ENCODE measurements at places on chromosomes 4 and X.

GRCh38 chr4:81146466-81146865, 68.6 kb downstream of the PRKG2 start:
- DNase-seq = no peak

DNA sequence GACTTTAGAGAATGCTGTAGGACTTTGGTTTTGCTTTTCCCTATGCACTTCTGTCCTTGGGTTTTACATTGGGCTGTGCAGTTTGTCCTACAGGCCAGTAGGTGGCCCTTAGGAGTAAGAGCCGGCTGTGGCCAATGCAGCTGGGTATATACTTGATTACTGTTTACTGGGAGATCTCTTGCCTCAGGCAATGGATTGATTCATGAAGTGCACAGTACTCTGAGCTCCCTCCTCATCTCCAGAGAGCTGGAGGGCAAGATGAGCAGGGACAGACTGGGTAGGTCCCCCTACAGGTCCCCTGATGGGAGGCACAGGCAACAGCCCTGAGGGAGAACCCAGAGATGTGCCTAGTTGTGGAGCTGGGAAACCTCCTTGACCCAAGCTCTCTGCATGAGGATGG, 103.8 kb upstream of the QRFPR start:
- DNase-seq = no peak

- DNase-seq = no peak
Measured at GRCh38 chr4:89001647-89002445, 55.1 kb downstream of the FAM13A start.

DNA sequence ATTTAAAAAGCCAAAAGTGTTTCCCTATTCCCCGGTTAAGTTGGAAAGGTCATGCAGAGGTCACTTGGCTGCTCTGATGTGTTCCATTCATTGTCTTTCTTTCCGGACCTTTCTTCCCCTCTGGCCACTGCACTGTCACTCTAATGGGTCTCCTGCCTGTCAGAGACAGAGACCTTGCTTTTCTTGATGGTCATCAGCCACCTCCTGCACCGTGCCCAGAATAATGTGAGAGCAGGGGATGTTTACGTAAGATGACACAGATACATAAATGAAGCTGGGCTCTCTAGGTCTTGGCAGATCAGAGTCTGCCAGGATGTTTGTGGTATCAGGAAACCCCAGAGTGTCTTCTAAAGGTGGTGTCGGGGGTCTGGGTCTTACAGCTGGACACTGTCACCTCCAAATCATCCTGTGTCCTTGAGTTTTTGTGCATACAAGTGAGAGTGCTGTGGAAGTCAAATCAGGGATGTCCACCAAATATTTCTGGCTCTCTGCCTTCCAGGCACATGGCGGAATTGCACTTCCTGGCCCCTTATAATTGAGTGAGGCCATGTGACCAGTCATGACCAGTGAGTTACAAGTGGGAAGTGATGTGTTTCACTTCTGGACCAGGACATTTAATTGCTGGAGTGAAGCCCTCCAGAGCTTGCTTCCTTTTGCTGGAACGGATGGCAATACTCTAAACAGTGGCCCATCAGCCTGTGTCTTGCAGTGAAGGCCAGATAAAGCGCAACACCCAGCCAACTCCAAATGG, 130.6 kb upstream of the ATP6AP2 start:
- DNase-seq = no peak

- no peak for DNase-seq
Measured at GRCh38 chr4:118775405-118775804, 60.5 kb downstream of the SEC24D start.

- no peak for DNase-seq
Measured at GRCh38 chr4:144575181-144575580, 70.8 kb upstream of the HHIP start.

GRCh38 chrX:18714910-18715309, 7.5 kb downstream of the PPEF1 start:
- no peak for DNase-seq

- no peak for DNase-seq
Measured at GRCh38 chr4:62528874-62529273, 1328.7 kb downstream of the ADGRL3 start.

DNA sequence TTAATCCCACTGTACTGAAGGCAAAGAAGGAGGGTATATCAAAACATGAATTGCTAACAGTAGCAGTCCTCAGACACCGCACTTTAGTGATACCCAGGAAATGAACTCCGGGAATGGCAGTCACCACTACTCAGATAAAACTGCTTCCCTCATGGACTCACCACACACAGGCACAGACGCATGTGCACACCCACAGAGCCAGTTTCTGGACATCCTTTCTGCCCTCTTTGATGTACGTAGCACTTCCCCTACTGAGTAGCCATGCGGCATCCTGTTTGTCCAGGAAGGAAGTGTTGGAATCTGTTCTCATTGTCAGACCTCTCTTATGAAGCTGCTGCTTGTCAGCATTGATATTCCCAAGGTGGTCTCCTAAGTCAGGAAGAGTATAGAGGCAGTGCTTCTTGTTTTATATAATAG, 95.7 kb downstream of the DCLK2 start:
- DNase-seq = no peak

DNA sequence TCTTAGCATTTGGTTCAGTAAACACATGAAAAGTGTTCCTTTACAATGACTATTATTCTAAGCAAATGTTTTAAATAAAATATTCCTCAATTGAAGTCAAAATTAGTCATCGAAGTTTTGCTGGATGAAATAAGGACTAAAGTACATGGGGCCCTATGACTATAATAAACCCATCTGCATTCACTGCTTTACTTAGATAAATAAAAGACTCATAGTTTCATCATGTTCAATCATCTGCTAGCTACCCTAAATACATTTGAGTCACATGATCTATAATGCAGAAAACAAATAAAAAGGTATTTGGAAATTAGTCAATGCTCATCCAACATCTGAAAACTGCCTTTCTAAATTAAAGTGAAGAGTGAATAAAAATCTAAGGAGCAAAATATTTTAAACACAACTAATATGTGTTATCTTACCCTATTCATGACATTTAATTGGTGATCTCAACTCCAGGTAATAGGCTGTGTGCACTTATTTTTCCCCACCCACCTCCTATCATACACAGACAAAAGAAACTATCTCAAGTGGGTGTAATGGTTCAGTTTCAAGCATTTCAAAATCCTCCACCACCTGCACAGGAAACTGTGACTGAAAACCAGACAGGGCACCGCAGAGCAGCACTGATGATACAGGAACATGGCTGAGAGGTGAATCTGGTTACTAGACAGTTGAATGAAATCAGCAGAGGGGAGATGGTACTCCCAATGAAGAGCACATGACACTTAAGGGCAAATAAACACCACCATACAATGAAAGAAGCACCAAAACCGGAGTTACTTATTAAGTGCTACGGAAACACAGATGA, 78.6 kb downstream of the CAMK2D start:
- peak; percentile 72 for DNase-seq

DNA sequence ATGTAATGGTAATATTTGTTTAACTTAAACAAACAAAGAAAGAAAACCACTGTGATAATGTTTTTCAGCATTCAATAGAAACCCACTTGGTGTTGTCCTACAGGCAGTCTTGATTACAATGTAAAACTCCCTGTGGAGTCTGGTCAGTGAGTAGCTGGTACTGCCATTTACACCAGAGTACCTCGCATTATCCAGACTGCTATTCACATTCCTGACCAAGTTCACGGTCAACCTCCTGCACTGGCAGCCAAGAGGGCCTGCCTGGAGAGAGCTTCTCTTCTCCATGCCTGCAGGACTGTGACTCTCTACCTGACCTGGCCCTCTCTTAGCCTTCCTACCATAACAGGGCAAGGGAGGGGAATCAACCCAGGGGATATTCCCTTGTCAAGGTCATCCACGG, 2.9 kb upstream of the LONRF3 start:
- no peak for DNase-seq

GRCh38 chr4:104896660-104897645, 249.7 kb upstream of the TET2 start:
- DNase-seq = no peak

- DNase-seq = no peak
Measured at GRCh38 chr4:74982546-74983252, 49.8 kb downstream of the PARM1 start.

GRCh38 chr4:6538575-6538974, 36.4 kb upstream of the MAN2B2 start:
- DNase-seq = no peak

DNA sequence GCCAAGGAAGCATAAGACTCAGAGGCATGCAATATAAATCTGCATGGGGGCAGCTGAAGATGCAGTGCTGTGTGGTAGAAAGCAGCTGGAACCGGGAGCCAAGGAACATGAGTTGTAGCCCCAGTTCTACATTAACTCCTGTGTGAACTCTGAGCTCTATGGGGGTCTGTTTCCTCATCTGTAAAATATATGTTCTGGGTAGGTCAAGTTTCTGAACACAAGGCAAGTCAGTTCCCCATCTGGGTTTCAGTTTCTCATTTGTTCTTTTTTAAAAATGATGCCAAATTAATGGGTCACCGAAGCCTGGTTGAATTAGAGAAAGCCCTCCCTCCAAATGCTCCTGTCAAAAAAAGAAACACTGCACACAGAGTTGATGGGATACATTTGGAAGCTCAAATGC, 24.0 kb downstream of the UNC5C start:
- no peak for DNase-seq

DNA sequence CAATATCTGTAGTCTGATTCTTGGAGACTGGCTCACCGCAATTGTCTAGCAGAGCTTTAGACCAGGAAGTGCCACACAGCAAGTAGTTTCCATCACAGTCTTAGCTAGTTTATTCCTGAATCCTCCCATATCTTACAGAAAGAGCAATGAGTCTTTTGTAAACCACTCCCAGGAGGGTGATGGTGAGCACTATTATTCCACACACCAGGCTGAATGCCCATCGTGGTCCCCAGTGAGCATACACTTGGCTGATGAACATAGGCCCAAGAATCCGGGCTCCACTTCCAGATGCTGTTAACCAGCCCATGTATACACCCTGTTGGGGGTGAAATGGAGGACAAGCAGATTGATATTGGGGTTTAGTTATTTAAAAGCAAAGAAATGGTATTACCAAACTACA, 39.8 kb downstream of the PLK4 start:
- no peak for DNase-seq

DNA sequence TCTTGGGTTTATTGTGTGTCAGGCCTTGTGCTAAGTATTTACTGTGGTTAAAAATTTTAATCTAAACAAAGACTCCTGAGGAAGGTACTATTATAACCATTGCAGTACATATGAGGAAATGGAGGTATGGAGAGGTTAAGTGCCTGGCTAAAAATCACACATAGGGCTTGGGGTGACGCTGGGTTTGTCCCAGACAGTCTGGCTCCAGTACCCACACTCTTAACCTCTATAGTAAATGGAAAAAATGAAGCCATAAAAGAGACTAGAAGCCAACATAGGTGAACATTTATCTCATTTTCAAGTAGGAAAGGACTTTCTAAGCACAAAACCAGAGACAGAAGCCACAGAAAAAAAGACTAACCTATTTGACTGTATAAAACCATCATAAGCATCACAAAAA, 1.9 kb downstream of the FOXP3 start:
- no peak for DNase-seq

DNA sequence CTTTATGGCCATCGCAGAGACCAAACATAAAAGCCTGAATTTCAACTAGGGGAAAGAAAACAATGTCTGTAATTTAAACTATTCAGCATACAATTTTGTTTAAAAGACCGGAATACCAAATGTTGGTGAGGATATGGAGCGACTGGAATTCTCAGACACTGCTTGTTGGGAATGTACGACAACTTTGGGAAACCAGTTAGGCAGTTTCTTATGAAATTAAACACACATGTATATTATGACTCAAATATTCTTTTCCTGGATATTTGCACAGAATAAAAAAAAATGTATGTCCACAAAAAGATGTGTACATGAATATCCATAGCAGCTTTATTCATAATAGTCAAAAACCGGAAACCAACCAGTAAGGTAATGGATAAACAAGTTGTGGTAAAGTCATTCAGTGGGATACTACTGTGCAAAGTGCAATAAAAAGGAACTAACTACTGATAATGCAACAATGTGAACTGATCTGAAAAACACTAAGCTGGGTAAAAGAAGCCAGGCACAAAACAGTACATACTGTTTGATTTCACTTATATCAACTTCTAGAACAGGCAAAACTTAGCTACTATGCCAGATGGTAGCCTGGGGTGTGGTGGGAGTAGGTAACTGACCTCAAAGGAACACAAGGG, 152.7 kb upstream of the FTHL17 start:
- no peak for DNase-seq

GRCh38 chrX:39731330-39731667, 366.5 kb downstream of the BCOR start:
- no peak for DNase-seq

DNA sequence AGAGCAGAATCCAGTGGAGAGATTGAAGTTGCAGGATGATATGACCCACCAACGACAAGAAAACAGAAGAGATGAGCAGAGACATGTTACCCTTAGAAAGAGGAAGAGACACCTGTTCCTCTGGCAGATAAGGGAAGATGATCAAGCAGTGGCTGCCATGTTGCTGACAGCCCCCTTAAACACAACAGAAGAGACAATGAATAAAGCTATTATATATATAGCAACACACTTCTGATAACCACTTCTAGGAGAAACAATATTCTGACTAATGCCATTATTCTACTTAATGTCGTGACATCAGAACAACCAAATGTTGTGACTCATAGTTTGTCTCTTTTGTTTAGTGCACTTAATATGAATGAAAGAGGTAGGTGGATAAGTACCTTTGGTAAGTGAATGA, 44.9 kb downstream of the SH3RF1 start:
- DNase-seq = no peak

GRCh38 chr4:181755846-181756245, 487.4 kb upstream of the TENM3 start:
- no peak for DNase-seq

DNA sequence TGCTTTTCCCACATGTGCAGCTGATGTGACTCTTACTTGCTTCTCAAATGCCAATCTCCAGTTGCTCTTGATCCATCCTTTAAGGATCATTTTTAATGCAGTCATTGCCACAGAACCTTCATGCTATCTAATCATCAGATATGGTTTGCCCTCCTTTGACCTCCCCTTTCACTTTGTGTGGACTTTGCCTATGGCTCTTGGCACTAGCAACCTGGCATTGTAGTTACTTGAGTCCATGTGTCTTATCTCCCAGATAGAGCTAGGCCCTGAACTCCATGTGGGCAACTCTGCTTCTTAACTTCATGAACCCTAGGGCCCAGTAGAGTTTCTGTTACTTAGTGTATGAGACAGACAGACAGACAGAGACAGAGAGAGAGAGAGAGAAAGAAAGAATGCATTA, 41.6 kb downstream of the MTM1 start:
- no peak for DNase-seq

DNA sequence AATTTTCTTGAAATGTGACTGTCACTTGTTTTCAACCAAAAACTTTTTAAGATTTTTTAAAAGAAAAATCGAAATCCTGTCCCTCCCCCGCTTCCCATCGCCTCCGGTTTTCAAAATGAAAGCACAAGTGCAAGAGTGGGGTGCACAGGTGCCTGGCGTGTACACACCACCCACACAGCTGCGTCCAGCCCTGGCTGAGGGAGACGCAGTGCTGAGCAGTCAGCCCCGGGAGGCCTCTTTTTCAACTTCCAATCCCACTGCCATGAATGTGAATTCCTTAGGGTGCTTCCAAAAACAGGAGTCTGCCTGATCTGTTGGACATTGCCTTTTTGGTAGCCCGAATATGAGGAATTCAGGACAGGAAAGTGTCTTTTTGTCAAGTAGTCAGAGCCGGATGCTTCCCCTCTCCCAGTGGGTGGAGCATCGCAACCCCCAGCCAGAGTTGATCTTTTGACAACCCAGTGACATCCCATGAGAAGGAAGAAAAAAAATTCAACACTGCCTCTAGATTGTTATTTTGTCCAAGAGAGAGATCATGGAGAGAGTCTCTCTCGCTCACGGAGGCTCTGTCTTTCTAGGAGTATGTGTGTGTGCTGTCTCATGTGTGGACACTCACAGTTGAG, 8.9 kb downstream of the PRRG3 start:
- no peak for DNase-seq

GRCh38 chrX:132958091-132958703, at the start of gene HS6ST2:
Gene HS6ST2 (minus strand): TSS chrX:132958629.
- no peak for DNase-seq

Data from CD4-positive, alpha-beta T cell treated with Interleukin-6 at 100 ng/mL for 8 hours (primary cell).